SK-MEL-5 (cell line): ENCODE measurements at places on chromosomes 7 and 10. TPM values are rescaled to one million over a fixed set of nuclear protein-coding genes. Genes with fewer than 3 reads are reported as not detected.

The COBL gene
- 8.6 and 9.2 TPM in 2 replicates for total RNA-seq

GRCh38 chr7:66211429-66211828, 6.3 kb downstream of the TPST1 start:
- DNase-seq: no peak

The HOGA1 gene
- total RNA-seq: 2.1 and 3.9 TPM in 2 replicates

The GTF2IRD2 gene
- total RNA-seq: 5.6 and 7.9 TPM in 2 replicates

The DUS4L gene
- 24.8 and 25.6 TPM in 2 replicates for total RNA-seq

The INA gene
- 0.37 and 0.56 TPM in 2 replicates for total RNA-seq

The AKR1C8 gene
- total RNA-seq: not detected in 2 replicates

The VIPR2 gene
- not detected in 2 replicates for total RNA-seq

GRCh38 chr10:49332768-49333167, 33.8 kb downstream of the C10orf71 start:
- no peak for DNase-seq

- DNase-seq: no peak
Measured at GRCh38 chr10:51964630-51965029, 265.2 kb upstream of the CSTF2T start.

The SUN3 gene
- total RNA-seq: 0.45 TPM in 1 of 2 replicates, not detected in the other

The ATOH7 gene
- 0.11 and 0.13 TPM in 2 replicates for total RNA-seq

GRCh38 chr7:123553159-123553558, 4.5 kb downstream of the NDUFA5 start:
- no peak for DNase-seq

The SLC16A9 gene
- total RNA-seq: 0.03 TPM in 1 of 2 replicates, not detected in the other

DNA sequence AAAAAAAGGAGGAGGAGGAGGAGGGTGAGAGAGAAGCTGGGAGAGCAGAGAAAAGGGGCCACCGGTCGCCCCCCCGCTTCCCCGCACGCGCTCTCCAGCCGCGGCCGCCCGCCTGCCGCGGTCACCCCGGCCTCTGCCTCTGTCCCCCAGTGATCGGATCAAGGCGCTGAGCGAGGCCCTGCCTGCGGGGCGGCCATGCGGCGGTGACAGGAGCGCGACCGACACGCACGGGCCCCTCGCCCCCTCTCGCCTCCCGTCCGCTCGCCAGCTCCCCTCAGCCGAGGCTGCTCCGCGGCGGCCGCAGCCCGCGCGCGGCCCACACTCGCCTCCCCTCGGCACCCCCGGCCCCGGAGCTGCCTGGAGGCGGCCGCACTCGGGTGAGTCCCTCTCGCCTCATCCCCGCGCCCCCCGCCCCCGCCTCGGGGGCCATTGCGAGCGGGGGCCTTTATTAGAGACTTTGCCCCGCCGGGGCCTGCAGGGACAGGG, at the start of gene GTF2I:
TSS of gene GTF2I (plus strand) at position 27 of the 486 bp plus-strand sequence. CDS start 31,411 bp downstream, outside the sequence.
- no peak for DNase-seq

The PNLIP gene
- total RNA-seq: not detected in 2 replicates

- no peak for DNase-seq
Measured at GRCh38 chr10:124243702-124244121, 150.3 kb upstream of the CHST15 start.

DNA sequence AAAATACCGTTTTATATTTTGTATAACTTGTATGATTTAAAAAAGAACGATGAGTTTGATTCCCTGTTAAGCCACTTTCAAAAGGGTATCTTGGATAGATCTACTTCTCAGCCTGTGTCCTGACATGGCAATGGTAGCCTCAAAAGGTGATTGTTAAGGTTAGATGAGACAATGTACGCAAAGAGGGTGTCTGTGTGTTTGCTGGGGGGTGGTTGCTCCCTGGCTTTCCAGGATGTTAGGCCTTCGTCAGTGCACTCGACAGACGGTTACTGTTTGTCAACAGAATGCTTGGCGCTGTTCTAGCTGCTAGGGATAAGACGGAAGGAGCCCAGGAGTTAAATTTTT, 90.3 kb downstream of the NEURL1 start:
- no peak for DNase-seq
